ENCODE measurements at places on chromosomes 1 and 21.

DNA sequence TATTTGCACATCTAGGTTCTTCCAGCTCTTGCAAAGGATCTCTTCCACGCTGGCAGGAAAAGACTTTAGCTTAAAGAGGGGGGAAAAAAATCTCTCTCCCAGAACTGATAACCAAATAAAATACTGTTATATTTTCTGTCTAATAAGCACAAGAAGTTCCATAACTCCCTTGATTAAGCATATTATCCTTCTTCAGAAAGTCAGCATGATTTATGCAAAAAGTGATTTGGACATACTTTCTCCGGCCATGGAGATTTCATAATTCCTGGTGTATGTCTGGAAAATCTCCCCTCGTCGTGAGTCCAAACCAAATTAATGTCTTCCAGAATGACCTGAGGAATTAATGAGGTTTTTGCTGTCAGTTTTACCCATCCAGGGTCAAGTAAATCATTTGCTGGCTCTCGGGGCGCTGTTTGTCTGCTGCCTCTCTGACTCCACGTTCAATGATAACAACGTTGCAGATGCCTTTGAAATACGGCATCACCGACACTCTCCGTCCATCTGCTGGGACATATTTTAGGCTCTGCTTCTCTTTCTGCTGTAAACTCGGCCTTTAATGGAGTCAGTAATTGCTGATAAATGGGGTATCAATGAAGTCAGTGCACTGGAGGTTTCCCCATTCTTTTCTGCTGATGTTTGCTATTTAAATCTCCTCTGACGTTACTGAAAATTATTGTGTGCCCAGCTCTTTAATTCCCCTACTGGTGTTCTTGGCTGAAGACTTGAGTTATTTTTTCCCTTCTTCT is 112.9 kb downstream of the HLX start:
- DNase-seq: no peak

GRCh38 chr1:237566581-237566980 is 324.1 kb downstream of the ZP4 start:
- no peak for DNase-seq

DNA sequence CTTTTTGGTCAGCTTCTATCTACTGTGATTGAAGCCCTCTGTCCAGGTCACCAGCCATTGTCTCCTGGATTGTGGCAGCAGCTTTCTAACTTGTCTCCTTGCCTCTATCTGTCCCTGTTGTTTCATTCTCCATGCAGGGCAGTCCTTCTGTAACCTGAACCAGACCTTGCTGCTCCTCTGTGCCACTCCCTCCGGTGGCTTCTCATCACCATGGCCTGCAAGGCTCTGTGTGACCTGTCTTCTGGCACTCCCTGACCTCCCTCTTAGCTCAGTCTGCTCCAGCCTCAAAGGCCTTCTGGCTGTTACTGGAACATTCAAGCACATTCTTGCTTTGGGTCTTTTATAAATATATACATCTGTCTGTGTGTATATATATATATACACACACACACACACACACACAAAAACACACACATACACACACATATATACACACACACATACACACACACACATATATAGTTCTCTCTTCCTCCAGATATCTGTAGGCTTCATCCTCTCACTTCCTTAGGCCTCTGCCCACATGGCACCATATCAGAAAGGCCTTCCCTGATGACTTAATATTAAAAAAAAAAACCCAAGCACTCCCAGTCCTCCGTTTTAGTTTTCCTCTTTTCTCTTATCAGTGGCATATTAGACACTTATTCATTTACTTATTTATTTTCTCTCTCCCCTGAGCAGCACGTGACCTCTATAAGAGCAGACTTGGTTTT is 21.2 kb upstream of the JUN start:
- no peak for DNase-seq

DNA sequence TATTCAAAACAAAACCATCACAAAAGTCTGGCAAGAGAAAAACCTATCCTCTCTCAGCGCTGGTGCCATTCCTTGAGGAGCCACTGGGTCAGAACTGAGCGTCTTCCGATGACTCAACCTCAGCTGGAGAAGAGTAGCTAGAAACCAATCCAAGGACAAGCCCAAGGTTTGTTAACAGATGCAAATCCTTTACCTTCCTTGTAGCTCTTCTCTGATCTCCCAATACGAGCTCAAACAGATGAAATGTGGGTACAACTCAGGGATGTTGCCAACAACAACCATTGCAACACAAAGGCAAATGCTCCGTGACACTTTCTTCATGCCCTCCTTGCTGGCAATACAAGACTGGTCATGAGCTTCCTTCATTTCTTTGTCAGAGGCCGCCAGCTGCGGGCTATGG is 337.1 kb downstream of the SIPA1L2 start:
- no peak for DNase-seq

GRCh38 chr1:30525971-30526651 is 197.3 kb downstream of the MATN1 start:
- DNase-seq: peak; percentile 52

DNA sequence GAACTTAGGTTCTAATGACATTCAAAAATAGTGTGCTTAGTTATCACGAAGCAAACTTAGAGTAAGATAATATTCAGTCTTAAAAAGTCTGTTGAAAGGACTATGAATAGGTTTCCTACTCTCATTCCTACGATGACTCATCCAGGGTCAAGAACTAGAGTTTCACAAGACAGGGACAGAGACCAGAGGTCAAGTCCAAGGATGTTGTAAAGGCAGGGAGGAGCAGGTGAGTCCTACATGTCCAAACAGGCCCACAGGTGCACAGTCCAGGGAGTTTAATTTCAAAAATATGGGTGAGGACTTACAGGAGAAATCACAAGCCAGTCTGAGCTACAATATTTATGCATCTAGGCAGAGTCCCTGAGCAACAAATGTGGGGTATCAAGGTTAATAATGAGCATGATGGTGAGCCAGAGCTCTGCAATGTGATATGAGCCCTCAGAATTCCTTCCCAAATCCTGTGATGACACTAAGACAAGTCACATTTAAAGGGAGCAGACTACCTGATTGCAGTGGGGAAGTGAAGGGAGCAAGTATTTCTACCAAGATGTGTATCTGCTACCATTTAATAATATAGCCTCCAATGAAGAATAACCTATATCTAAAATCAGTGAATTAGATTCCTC is 100.0 kb upstream of the NRIP1 start:
- no peak for DNase-seq

DNA sequence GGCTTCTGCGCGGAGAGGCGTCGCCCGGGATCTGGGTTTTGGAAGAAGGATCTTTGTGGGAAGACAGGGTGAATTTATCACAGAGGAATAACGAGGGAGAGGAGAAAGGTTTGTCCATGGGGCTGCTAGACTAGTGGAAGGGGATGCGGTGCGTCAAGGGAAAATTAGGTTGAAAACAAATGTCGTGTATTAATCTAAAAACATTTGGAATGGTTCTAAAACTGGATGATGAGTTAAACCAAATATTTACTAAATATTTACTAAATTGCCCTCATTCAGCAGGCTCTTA is 647 bp downstream of the RO60 start:
- no peak for DNase-seq

DNA sequence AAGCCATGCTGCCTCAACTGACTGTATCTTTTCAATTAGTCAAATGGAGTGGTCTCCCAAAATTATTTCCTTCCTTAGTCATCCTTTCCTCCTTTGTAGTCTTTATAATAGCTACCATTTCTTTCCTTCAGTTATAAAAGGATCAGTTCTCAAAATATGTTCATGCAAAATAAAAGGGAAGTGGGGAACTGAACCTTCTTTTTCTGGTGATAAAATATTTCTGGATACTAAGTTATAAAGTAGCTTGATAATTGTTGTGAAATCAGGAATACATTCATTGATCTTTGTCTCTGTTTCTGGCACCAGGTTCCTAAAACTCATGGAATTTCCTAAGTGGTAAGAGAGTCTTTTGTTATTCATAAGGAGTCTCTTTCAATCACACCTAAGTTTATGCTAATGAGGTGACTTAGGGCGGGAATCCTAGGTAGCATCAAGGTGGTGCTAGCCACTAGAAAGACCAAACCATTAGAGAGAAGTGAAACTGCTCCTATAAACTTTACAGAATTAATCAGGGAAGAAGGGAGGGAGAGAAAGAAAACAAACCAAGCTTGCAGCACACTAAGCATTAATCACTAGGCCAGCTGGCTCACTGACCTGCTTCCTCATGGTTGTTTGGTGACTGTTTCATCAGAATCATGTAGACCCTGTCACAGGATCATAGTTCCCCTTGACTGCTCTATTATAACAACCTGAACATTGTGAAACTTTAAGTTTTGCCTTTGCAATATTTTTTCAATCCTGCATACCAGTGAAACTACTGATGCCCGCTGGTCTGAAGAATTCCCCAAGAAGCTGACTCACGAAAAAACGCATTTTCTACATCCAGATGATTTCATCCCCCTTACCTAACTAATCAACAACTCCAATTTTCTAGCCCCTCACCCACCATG is 161.6 kb upstream of the PTBP2 start:
- peak; percentile 30 for DNase-seq

DNA sequence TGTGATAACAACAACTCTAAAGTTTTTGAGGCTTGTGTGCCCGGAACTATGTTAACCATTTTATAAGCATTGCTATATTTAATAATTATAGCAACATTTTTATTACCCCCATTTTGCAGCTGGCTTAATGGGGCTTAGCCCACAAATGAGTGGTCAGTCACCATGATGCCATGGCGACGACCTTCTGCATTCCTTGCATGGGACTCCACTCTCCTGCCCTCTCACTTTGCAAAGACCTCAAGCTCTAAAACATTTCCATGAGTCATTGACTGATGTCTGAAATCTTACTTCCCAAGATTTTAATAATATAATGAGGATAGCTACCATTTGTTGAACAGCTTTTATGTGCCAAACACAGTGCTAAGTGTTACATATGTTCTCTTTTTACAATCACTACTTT is 15.4 kb downstream of the NGF start:
- DNase-seq: no peak

GRCh38 chr1:34013958-34014737 is 150.3 kb downstream of the HMGB4 start:
- DNase-seq: no peak

DNA sequence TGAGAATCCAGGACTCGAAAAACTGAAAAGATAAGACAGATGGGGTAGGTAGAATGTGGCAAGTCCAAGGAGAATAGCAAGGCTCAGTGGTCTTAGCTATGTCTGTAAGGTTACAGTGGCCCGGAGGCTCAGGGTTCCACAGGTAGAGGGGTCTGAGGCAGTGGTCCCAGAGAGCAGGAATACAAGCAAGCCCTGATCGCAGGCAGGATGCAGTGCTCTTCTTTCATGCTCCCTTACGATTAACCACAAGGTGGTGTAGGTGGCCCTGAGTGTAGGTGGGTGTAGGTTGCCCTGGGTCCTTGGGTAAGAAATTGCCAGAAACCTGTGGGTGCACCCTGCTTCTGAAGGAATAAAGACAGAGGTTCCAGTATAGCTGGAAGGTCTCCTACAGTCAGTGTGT is 99.1 kb upstream of the RAB3GAP2 start:
- DNase-seq: no peak

DNA sequence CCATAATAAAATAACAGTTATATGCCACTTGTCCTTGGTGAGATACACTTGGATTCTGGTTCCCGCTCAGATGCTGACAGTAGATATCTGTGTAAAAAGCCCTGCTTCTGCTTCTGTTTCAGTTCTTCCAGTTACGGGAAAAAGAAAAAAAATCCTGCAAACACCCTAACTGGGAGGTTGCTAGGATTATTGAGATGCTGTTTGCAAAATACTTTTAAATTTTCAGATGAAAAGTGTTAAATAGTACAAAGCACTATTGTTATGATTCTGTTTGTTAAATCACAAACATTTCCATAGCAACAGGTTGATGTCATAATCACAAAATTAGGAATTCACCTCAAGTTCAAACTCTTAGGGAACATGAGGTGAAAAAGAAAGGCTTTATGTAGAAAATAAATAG is 232.3 kb downstream of the HMCN1 start:
- no peak for DNase-seq

DNA sequence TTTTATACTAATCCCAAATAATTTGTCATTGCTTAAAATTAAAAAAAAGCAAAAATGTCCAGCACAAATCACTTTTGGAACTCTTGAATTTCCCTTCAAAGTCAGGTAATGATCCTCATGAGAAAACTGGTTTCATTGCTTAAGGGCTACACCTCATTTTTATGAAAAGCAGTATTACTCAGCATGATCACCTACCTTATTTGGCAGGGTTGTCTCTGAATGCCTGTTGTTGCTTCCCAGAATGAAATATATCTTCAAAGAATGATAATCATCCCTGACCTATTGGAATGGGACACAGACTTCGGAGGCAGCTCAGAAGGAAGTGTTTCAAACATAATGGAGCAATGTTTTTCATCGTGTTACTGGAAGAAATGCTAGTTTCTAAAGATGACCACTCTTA is 29.7 kb downstream of the C1orf21 start:
- DNase-seq: no peak

GRCh38 chr1:85465099-85465785 is at the start of gene DDAH1:
Gene DDAH1, minus strand, starts transcription at chr1:85465159. Its CDS starts 114 bp downstream, at chr1:85465045.
- DNase-seq: no peak

All from HFF-Myc (cell line).